Tibial nerve (tissue), 4 donors: ENCODE measurements at places on chromosomes 6 and 20. TPM values are rescaled to one million over a fixed set of nuclear protein-coding genes. Genes with fewer than 3 reads are reported as not detected.
A peak's percentile ranks its signal among the peaks of the same experiment; 100 is the strongest.

- DNase-seq = no peak
These were observed 22.9 kb downstream of the TMC2 start for GRCh38 chr20:2559279-2559626.

- DNase-seq = no peak
These were observed 64.4 kb downstream of the TRERF1 start for GRCh38 chr6:42387336-42387735.

DNA sequence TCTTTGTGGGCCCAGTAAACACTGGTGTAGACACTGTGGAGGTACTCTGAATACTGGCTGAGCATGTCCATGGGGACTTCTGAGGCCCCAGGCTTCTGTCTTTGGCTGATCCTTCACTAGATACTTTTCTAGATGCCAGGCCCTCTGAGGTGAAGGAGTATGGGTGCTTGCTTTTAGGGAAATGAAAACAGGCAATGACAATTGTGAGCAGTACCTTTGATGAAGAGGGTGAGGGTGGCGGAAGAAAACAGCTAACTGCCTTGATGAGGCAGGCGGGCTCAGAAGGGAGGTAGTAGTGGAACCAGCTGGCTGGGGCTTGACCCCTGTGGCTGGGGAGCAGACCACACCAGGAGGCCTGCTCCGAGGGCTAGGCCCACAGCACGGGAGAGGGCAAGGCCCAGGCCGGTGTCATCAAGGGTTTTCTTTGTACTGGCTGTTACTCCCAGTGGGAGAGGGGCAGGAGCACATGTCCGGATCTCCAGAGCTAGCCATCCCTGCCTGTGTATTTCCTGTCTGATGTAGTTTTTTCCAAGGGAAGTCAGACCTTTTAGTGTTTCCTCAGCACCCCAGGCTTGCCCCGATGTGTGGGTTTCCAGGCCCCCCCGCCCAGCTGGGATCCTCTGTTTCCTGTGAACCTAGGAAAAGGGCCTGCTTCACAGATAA is 3.9 kb downstream of the PLCG1 start:
- peak; percentile 62 for DNase-seq

GRCh38 chr20:58518387-58518786 is 3.2 kb upstream of the APCDD1L start:
- DNase-seq = no peak

DNA sequence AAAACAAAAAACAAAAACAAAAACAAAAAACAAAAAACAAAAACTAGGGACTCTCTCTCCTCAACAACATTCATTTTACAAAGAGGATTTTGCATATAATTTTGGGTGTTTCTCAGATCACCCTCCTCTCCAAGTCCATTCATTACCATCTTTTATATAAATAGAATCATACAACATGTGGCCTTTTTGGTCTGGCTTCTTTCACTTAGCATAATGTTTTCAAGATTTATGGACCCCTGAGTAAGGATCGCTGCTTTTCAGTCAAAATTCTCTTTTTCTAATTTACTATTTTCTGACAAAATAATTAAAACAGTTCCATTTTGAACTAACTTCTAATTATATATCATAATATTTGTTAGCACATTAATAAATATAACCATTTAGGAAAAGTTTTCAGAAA is 94.8 kb downstream of the UBE3D start:
- no peak for DNase-seq

Gene APMAP
- total RNA-seq = 45.3 TPM

GRCh38 chr6:139919107-139920026 is 544.9 kb upstream of the CITED2 start:
- no peak for DNase-seq

GRCh38 chr6:26230351-26230750 is 134.6 kb upstream of the BTN3A2 start:
- no peak for DNase-seq

- peak; percentile 24 for DNase-seq
These were observed 1.1 kb downstream of the L3MBTL3 start for GRCh38 chr6:130019326-130020072.

DNA sequence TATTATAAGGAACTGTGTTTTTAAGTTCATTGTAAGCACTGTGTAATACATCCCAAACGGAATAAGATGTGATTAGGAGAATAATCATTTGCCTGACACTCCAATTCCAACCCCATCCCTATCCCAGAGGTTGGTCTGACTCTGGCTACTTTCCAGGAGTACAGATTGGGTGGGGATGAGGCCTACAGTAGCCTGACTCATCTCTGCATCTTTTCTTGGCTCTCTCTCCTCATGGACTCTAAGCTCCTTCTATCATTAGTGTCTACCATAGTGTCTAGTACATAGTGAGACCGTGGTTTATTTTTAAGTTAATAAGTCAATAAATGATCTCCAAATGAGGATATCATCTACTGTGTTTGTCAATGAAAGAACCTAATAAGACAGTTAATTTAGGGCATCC is 92.2 kb upstream of the CNKSR3 start:
- DNase-seq = no peak

GRCh38 chr6:3766214-3766613 is 14.7 kb upstream of the PXDC1 start:
- no peak for DNase-seq
